Endothelial cell (in vitro differentiated cells): ENCODE measurements at places on chromosomes 6 and 20.

DNA sequence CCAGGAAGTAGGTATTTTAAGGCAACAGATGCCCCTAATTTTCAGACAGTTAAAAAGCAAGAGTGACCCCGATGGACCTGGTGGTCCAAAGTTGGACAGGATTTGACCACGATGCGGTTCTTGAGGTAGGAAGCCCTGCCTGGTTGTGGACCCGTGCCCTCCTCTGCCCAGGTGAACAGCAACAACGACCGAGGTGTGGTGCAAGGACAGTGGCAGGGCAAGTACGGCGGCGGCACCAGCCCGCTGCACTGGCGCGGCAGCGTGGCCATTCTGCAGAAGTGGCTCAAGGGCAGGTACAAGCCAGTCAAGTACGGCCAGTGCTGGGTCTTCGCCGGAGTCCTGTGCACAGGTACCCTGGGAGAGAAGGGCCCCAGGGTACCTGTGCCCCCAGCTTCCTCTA is 18.7 kb downstream of the TGM6 start:
- H3K36me3 ChIP-seq: no peaks in the 10 kb centered on the region
- no peak overlapping the region for H3K27ac ChIP-seq
- no peak for DNase-seq

DNA sequence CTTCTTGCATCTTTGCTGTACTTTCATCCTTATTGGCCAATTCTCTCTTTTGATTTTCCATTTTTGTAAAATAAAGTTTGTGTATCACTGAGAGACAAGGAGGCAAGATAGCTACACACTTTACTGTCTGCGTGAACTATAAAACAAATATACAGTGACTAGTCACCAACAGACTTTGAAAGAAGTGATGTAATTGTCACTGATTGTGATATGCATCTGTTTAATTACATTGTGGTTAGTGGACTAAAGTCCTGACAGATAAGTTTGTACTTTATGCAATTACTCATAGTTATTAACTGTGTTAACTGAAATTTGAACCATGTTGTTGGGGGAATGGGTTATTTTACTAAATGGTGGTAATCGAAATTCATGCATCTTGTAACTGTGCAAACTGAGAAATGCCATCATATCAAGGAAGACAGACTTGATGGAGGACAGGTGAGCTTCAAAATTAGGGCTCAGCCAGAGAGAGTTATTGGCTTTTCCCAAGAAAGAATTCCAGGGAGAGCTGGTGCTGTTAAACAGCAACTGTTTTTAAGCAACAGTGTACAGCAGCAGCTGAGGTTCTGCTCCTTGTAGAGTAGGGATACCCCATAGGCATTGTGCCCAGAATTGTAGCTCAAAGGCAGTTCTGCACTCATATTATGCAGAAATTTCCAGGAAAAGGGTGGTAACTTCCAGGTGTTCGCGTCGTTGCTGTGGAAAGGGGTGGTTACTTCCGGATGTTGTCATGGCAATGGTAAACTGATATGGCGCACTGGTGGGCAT is 62.9 kb downstream of the EFHC1 start:
- H3K36me3 ChIP-seq: peaks cover 3% of the 10 kb centered on the region
- H3K4me1 ChIP-seq: peaks cover 12% of the 10 kb centered on the region
- DNase-seq: no peak

GRCh38 chr6:31197559-31198305 is 27.2 kb upstream of the POU5F1 start:
- H3K27me3 ChIP-seq: peaks cover 4% of the 10 kb centered on the region
- DNase-seq: peak; percentile 65
- peaks cover 2% of the 10 kb centered on the region for H3K4me1 ChIP-seq
- peak overlapping the region; percentile 85 for H3K27ac ChIP-seq

DNA sequence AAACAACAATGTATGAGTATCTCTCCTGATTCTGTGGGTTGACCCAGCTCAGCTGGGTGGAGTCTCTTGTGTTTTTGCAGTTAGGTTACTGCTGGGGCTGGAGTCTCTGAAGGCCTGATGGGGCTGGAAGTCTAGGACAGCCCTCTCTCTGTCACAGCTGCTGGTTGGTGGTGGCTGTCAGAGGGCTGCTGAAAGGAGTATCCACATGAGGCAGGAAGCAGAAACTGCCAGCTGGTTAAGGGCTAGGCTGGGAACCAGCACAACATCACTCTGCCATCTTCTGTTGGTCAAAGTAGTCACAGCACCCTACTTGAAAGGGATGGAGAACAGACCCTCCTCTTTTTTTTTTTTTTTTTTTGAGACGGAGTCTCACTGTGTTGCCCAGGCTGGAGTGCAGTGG is 10.0 kb upstream of the PACSIN1 start:
- H3K27me3 ChIP-seq: peaks cover 4% of the 10 kb centered on the region
- no peaks in the 10 kb centered on the region for H3K4me1 ChIP-seq
- no peaks in the 10 kb centered on the region for H3K36me3 ChIP-seq
- no peak overlapping the region for H3K4me3 ChIP-seq

- H3K27me3 ChIP-seq: peaks cover 2% of the 10 kb centered on the region
- H3K27ac ChIP-seq: no peak overlapping the region
- no peak overlapping the region for H3K4me3 ChIP-seq
- peak; percentile 38 for DNase-seq
- H3K4me1 ChIP-seq: peaks cover 12% of the 10 kb centered on the region
These were observed 18.7 kb downstream of the BTN3A1 start for GRCh38 chr6:26420688-26421171.
